Psoas muscle (tissue), 8 donors: ENCODE measurements at places on chromosomes 7 and 10. TPM values are rescaled to one million over a fixed set of nuclear protein-coding genes. Genes with fewer than 3 reads are reported as not detected.

The MGMT gene
- polyA plus RNA-seq, result 6.1 TPM

The IMPDH1 gene
- 5.6 TPM for polyA plus RNA-seq

The CALHM3 gene
- polyA plus RNA-seq, result not detected

The NANOS1 gene
- 1.4 TPM for polyA plus RNA-seq

The EPHB6 gene
- 1.4 TPM for polyA plus RNA-seq

- DNase-seq, result no peak
These were observed 32.5 kb upstream of the EIF4H start for GRCh38 chr7:74141705-74142104.

GRCh38 chr7:34761627-34762026, 103.6 kb downstream of the NPSR1 start:
- DNase-seq, result no peak

DNA sequence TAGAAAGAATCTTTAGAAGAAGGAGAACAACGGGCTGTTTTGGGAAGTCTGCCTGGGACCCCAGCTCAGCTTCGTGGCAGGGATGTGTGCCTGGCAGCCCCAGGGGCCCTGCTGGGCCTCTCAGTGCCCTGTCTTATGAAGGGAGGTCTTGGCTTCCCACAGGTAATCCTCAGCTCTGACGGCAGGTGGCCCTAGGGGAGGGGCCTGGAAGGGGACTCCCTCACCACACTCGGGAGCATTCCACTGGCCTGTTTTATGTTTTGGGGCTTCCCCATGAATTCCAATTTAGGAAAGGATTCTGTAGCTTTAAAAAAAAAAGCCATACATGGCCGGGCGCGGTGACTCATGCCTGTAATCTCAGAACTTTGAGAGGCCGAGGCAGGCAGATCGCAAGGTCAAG, 3.0 kb upstream of the DMBT1 start:
- DNase-seq, result no peak

DNA sequence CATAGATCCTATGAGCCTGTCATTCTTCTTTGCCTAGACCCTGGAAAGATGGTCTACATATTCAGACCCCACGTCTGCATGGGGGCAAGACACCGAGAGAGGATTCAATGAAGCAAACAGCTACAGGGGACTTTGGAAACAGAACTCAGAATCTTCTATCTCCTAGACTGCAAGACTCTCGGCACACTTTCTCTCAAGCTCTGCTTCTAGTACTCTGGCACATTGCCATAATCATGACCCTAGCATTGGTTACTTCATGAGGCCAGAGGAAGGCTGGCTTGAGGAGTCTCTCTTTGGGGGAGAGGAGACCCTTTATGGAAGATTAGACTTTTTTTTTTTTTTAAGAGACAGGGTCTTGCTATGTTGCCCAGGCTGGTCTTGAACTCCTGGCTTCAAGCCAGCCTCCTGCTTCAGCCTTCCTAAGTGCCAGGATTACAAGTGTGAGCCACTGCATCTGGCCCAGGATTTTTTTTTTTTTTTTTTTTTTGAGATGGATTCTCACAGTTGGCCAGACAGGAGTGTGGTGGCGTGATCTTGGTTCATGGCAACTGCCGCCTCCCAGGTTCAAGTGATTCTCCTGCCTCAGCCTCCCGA, 20.7 kb downstream of the CCDC3 start:
- no peak for DNase-seq

- no peak for DNase-seq
These were observed 541.6 kb upstream of the NRP1 start for GRCh38 chr10:33875924-33876583.

- no peak for DNase-seq
These were observed 258.6 kb upstream of the TCERG1L start for GRCh38 chr10:131569851-131570715.

DNA sequence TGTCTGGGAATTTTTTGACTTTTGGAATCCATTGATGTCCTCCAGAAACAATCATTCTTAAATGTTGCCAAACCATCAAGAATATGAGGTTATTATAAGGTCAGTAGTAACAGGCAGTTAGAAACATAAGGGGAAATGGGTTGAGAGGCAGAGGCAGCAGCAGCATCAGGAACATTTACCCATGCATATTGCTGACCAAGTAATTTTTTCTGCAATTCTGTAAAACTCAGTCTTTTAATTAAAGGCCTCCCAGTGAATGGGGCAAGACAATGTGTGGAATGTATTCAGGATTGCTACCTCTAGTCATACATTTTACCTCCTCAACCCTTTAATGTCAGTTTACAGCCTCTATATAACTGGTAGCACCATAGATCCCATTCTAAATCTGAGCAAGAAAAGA, 66.5 kb upstream of the SKAP2 start:
- no peak for DNase-seq

GRCh38 chr7:37040330-37040729, 316.0 kb upstream of the AOAH start:
- DNase-seq, result no peak

GRCh38 chr7:145156834-145157233, 321.0 kb upstream of the TPK1 start:
- DNase-seq, result no peak

- no peak for DNase-seq
These were observed 5.6 kb upstream of the EMX2 start for GRCh38 chr10:117536866-117537435.

DNA sequence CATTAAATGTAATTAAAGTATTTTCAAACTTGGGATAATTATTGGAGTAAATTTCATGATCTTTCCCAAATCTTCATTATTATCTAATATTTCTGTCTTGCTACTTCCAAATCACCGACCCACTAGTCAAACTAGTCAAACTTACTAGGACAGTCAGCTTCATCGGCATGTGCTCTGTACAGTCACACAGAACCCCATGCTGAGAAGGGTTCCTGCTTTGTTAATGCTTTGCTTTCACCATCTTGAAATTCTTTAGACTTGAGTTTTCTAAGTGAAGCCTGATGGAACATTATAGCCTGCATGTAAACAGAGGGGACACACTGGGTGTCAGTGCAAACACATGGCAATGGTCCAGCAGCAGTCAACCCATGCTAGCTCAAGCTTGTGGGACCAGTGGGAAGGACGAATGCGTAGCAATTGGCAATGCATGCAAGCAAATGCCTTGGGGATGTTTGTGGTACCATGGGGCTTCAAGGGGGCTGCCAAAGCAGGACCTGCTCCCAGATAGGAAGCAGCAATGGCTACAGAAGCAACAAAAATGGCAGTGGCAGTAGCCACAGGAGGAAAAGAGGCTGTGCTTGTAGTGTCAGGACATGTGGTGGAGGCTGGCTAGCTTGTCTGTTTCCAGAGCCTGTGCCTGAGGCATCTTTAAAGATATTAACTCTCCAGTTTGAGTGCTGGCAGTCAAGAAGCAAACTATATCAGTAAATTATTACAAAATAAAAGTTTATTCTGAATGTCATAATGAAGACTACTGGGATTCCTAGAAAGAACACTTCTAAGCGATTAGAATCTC, 441.1 kb upstream of the SEMA3D start:
- DNase-seq, result no peak

DNA sequence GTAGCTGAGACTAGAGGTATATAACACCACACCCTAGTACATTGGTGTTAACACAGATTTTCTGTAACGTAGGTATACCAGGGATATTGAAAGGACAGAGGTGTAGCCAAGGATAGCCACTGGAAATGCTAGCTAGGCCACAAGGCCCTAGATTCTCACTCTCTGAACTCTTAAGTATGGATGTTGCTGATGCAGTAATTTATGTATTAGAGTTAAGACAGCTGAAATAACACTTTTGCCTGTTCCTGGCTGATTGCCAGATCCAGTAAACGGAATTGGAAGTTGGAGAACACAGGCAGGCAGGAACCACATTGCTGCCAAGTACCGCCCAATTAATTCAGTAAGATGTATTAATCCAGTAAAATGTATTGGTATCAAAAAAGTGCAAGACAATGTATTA, 1.8 kb downstream of the CALU start:
- no peak for DNase-seq

DNA sequence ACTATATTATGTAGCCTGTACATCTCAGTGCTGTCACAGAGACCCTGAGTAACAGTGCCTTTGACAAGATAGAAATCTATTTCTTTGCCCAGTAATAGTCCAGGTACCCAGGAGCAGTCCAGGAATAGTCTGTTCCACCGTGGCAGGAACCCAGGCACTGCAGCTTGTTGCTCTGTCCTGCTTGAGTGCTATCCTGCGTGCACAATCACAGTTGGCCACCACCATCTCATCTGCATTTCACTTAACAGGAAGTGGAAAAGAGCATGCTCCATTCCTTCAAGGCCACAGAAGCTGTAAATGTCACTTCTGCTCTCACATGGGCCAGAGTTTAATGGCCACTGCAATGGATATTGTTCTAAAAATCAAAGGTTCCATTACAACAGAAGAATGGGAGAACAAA, 61.5 kb upstream of the PRR15 start:
- no peak for DNase-seq

DNA sequence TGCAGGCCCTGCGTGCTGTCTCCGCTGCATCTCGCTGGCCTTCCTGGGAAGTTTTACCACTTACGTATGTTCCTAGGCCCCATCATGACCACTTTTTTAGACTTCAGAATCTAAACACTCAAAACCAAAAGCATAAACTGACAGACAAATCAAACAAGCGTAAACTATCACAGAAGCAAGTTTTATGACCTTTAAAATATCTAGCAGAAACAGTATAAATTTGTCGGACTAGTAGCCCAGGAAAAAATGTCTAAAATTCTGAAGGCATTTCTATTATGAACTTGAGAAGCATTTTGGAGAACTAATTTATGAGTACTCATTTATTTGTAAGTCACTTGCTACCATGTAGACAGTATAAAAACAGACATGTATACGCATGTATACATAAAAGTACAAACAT, 10.6 kb downstream of the LRRC27 start:
- no peak for DNase-seq

GRCh38 chr10:938941-939678, 7.6 kb upstream of the LARP4B start:
- no peak for DNase-seq

- peak; percentile 71 for DNase-seq
These were observed 642 bp downstream of the STK32C start for GRCh38 chr10:132306864-132307751.

GRCh38 chr10:97434055-97434454, 8.1 kb downstream of the PGAM1 start:
- DNase-seq, result no peak

DNA sequence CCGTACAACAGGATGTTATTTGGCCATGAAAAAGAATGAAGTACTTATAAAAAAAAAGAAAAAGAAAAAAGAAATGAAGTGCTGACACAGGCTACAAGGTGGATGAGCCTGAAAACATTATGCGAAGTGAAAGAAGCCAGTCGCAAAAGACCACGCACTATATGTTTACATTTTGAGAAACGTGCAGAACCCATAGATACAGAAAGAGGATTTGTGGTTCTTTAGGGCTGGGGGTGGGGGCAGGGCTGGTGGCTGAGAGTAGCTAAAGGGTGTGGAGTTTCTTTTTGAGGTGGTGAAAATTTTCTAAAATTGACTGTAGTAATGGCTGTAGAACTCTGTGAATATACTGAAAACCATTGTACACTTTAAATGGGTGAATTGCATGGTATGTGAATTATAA, 86.0 kb upstream of the FAM20C start:
- DNase-seq, result no peak

- DNase-seq, result peak; percentile 62
These were observed 83.3 kb upstream of the MKLN1 start for GRCh38 chr7:131244259-131244852.

- DNase-seq, result no peak
These were observed 5.4 kb downstream of the EPC1 start for GRCh38 chr10:32341596-32341995.
